MG63 (cell line): ENCODE measurements at places on chromosomes 2 and 18. TPM values are rescaled to one million over a fixed set of nuclear protein-coding genes. Genes with fewer than 3 reads are reported as not detected.

GRCh38 chr2:187939180-187939579 lies 352.5 kb upstream of the GULP1 start:
- DNase-seq, result no peak

GRCh38 chr2:163723881-163724280 lies 11.9 kb downstream of the FIGN start:
- DNase-seq, result no peak

- DNase-seq, result no peak
Measured at GRCh38 chr2:38991899-38992298, 102.2 kb downstream of the ARHGEF33 start.

DNA sequence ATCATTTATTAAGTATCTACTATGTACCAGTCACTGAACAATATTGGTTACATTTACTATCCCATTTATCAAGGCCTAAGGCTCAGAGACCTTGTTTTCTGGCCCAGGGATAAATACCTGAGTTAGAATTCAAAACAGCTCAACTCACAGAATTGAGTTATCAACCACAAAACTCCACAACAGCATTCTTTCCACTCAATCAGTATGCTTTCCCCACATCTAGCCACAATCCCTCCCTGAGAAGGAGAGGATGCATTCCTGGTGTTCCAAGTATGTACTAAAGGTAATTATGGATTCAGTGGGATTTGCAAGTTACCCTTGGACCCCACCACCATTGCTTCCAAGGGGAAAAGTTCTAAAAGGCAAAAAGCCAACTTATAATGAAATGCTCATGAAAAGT lies 104.2 kb upstream of the PID1 start:
- no peak for DNase-seq

GRCh38 chr18:42078711-42079110 lies 123.7 kb downstream of the PIK3C3 start:
- DNase-seq, result no peak

GRCh38 chr2:213151437-213152064 lies at the start of gene IKZF2:
IKZF2 (minus strand) TSS chr2:213151612; CDS start chr2:213148629, 2,983 bp downstream.
- peak; percentile 87 for DNase-seq

- no peak for DNase-seq
Measured at GRCh38 chr2:234975611-234976010, 23.8 kb downstream of the SH3BP4 start.

GRCh38 chr2:205857520-205858237 lies 175.4 kb downstream of the NRP2 start:
- DNase-seq, result no peak

The MYO7B gene
- 0.89 TPM in 1 of 2 replicates, not detected in the other for total RNA-seq
